ENCODE measurements at places on chromosomes 13 and 19.
A peak's percentile ranks its signal among the peaks of the same experiment; 100 is the strongest.

- DNase-seq: no peak
Observed at GRCh38 chr13:26528527-26528926, 29.0 kb upstream of the WASF3 start.

DNA sequence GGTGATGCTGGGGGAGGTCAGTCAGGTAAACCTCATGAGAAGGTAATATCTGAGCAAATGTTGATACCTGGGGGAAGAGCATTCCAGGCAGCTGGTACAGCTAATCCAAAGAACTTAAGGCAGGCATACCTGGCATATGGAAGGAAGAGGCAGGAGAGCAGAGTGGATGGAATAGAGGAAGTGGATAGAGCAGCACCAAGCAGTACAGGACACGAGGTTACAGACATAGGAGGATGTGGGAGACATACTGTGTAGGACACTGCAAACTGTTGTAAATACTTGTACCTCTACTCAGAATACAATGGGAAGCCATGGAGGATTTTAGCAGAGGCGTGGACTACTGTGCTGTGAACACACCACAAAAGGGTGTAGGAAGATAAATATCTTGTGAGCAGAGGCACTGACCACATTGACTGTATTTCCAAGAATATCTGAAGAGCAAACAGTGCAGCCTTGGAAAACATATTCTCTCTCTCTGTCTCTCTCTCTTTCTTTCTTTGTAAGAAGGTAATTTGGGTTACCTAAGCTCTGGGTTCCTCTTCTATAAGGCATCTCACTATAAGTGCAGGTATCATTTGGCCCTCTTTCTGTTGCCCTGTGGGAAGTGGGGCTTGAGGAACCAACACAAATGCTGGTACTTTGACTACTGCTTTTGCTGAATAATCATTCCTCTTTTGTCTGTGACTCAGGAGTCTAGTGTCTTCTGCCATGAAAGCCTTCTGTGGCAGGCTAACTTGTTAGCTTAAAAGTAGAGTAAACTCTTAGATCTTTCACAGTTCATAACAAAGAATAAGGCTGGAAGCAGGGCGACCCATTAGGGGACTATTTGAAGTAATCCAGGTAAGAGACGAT, 238.0 kb downstream of the VWA8 start:
- DNase-seq: no peak

DNA sequence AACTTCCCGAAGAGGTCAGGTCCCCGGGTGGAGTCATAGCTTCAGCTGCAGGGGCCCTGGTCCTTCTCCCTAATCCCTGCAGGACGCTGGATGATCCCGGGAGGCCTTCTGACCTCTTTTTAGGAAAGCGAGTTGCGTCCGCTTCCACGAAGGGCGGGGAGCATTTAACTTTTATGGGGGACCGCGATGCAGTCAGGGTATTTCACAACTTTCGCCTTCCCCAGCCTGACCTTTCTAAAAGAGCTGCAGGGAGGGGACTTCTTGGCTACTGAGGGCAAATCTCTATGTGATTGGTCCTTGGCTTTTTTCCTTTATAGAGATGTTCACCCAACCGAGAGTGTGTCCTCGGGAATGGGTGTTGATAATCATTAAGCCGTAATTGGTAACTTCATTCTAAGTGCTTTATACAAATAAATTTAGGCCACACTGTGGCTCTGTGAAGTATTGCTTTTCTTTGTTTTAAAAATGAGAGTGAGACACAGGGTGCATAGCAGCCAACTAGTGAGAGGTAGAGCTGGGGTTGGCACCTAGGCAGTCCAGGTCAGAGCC, 778 bp downstream of the ZNF230 start:
- peak; percentile 46 for DNase-seq

- no peak for DNase-seq
Observed at GRCh38 chr19:54633401-54633800, 3.1 kb downstream of the LILRB1 start.

GRCh38 chr13:40273253-40274025, 393.0 kb downstream of the FOXO1 start:
- no peak for DNase-seq

DNA sequence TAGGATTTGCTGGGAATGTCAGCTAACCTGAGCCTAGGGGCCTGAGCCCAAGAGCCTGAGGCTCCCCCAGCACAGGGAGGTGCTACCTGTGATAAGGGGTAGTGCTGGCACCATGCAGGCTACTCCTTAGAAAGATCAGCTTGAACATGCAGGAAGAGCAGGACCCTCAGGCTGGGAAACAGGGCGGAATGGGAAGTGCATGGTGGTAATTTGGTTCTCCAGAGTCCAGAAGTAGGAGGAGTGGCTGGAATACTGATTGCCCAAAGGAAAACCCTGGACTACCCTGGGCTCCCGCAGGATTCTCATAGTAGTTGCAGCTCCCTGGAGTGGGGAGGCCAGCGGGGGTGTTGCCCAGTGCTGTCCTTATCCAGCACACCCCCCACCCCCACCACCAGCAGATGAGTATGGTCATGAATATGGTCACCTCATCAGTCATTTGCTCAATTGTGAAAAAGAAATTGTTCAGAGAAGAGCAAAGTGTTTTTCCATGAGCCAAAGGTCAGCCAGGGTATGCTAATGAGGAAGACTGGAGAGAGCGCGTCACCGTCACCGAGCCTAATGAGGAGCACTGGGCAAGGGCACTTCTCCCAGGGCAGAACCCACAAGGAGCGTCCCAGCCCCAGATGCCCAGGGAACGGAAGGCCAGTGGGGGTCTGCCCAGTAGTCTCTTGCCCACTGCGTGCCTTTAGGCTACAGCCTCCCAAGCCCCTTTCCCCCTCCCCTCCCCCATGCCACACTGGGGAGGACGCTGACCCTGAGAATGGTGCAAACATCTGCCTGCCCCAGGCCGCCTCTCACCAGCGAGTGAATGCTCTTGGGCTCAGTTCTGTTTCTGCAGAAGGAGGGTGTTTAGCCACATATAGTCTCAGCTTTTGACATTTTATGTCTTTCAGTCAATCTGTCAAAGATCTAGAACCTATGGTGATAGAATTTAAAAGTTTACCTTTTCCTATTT, 5.3 kb downstream of the SLC25A15 start:
- DNase-seq: no peak

GRCh38 chr13:80577926-80578670, 237.2 kb upstream of the SPRY2 start:
- no peak for DNase-seq

DNA sequence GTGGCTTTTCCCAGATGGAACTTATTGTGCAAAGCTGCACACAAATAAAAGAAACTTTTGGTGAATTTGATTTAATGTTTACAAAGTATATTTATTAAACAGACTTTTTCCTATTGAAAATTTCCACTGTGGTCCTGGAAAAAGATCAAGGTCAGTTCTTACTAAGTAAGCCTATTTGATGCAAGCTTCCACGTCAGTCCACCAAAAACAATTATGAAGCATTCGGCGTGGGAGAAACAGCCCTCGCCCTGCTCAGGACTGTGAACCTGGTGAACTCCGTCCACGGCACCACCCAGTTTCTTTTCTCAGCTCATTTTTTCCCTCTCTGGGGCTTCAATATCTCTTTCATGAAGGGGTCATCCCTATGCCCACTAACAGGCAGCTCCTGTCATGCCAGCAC, 149.8 kb downstream of the EFNB2 start:
- DNase-seq: no peak

GRCh38 chr19:47730910-47731309, 14.4 kb upstream of the NOP53 start:
- DNase-seq: no peak

- no peak for DNase-seq
Observed at GRCh38 chr13:25887962-25888655, 163.7 kb downstream of the SHISA2 start.

GRCh38 chr13:111219280-111219679, 101.2 kb upstream of the TEX29 start:
- no peak for DNase-seq

DNA sequence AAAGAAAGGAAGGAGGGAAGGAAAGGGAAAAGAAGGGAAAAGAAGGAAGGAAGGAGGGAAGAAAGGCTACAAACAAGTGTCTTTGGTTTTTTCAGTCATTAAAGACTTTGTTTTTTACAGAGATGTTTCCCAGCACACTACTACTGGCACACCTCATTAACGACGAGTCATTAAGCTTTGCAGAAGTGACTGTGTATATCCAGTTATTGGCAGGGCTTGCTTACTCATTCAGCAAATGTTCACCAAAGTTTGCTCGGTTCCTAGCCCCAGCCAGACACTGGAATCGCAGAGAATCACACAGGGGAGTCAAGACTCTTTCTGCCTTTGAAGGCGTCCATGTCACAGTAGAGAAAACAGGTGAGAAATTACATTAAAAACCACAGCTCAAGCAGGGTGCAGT, 4.3 kb downstream of the NLRP12 start:
- DNase-seq: no peak

DNA sequence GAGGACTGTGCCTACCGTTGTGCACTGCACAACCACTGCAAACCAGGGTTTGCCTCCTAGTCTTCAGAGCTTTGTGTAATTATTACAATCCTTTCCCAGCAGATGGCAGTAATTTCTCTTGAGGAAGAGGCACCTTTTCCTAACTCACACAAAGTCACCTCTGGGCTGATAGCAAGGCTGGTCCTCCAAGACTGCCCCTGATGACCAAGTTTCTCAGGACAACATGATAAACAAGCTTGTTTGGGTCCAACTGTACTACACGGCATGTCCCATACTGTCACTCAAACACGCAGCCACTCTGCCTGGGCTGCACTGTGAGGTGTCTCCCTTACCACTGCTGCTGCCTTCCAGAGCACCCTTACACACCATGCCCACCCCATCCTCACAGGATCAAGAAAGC, 39.3 kb downstream of the RFXAP start:
- DNase-seq: no peak

- no peak for DNase-seq
Observed at GRCh38 chr13:40063703-40064102, 408.2 kb downstream of the COG6 start.

DNA sequence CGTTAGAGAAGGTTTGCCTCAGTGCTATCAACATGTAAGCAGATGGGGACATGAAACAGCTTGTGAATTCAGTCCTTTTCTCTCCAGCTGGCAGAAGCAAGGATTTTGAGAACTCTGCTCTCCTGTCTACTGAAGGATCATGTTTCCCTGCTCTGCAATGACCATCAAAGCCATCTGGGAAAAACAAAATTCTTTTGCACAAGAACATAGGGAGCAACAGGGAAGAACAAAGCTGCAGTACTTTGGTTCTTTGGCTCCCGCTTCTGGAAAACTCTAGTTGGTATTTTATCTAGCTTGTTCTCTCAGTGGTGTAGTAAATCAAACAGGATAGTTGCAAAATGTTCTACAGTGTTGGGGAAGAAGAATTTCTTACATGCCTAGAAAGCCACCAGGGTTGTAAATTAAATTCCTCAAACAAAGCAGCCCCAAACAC, 270.4 kb downstream of the ENOX1 start:
- no peak for DNase-seq

- no peak for DNase-seq
Observed at GRCh38 chr19:24032651-24033050, 54.3 kb upstream of the ZNF254 start.

GRCh38 chr13:75830842-75831241, 194.7 kb downstream of the LMO7 start:
- no peak for DNase-seq

DNA sequence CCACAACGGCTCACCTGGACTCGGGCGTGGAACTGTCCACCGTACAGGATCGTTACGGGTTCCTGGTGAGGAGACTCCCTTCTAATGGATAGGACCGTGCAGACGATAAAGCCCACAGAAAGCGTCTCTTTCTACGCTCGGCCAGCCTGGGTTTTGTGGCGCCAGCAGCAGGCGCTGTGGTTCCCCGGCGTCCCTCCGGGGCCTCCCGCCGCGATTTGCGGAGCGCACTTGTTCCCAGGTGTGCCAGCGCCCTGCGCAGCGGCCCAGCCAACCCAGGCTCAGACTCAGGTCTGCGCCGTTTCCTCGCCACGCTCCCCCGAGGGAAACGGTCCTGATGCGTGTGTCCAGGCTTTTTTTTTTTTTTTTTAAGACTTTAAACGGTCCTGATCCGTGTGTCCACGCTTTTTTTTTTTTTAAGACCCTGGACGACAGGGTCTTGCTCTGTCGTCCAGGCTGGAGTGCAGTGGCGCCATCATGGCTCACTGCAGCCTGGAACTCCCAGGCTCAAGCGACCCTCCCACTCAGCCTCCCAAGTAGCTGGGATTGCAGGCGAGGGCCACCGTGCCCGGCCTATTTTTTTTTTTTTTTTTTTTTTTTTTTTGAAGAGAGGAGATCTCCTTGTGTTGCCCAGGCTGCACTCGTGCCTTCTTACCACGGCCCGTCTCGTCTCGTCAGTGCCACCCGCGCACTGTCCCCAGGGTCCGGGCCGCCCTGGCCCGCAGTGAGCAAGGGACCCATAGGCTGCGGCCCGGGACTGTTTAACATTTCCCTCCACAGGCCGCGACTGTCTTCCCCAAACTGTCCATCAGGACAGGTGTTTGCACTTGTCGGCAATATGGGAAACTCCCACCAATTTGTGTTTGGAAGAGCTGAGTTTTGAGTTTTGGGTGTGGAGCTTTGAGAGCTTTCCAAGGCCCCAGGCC, 23.8 kb downstream of the GJA3 start:
- peak; percentile 57 for DNase-seq

GRCh38 chr13:28685114-28685513, 26.2 kb downstream of the POMP start:
- no peak for DNase-seq

DNA sequence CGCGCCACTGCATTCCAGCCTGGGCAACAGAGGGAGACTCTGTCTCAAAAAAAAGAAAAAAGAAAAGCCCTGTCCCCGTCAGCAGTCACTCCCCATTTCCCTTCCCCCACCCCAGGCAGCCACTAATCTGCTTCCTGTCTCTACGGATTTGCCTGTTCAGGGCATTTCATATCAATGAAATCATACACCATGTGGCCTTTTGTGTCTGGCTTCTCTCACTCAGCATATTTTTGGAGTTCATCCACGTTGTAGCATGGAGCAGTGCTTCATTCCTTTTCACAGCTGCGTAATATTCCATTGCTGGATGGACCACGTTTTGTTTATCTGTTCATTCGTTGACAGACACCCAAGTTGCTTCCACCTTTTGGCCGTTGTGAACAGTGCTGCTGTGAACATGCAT, 36.1 kb upstream of the KLF2 start:
- no peak for DNase-seq

- DNase-seq: no peak
Observed at GRCh38 chr13:94708031-94708859, 4.1 kb downstream of the SOX21 start.

GRCh38 chr13:44382635-44383145, 9.1 kb downstream of the SERP2 start:
- no peak for DNase-seq

Data from activated CD8-positive, alpha-beta memory T cell treated with anti-CD3 and anti-CD28 coated beads, Interleukin-2, amount 10 ng/mL, durations not matched to agents 7 days and 5 days (primary cell).